ENCODE measurements at places on chromosomes 5 and 9.

GRCh38 chr5:178086266-178086665 lies 27.1 kb upstream of the N4BP3 start:
- DNase-seq, result no peak

DNA sequence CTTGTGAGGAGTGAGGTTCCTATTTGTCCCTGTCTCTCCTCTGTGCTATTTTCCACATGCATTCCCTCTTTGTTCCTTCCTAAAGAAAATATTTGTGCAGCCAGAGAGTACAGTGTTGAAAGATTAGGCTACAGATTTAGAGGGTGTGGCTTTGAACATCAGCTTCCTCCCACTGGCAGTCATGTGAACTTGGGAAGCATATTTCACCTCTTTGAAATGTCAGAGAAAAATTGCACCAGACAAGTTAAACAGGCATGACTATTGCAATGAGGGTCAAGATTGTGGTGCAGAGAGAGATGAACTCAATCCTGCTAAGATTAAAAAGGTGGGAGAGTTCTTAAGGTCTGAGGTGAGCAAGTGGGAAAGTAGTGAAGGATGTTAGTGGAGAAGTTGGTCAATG lies 641.0 kb downstream of the DNAH5 start:
- no peak for DNase-seq

GRCh38 chr5:101687349-101687985 lies 608.6 kb downstream of the SLCO4C1 start:
- DNase-seq, result no peak

- no peak for DNase-seq
These were observed 59.0 kb downstream of the PTCH1 start for GRCh38 chr9:95457769-95458168.

- no peak for DNase-seq
These were observed 23.9 kb upstream of the LAMC3 start for GRCh38 chr9:130985029-130985428.

- peak; percentile 3 for DNase-seq
These were observed 9.9 kb downstream of the LEAP2 start for GRCh38 chr5:132883261-132883834.

GRCh38 chr5:65800775-65801174 lies 78.8 kb downstream of the NLN start:
- no peak for DNase-seq

DNA sequence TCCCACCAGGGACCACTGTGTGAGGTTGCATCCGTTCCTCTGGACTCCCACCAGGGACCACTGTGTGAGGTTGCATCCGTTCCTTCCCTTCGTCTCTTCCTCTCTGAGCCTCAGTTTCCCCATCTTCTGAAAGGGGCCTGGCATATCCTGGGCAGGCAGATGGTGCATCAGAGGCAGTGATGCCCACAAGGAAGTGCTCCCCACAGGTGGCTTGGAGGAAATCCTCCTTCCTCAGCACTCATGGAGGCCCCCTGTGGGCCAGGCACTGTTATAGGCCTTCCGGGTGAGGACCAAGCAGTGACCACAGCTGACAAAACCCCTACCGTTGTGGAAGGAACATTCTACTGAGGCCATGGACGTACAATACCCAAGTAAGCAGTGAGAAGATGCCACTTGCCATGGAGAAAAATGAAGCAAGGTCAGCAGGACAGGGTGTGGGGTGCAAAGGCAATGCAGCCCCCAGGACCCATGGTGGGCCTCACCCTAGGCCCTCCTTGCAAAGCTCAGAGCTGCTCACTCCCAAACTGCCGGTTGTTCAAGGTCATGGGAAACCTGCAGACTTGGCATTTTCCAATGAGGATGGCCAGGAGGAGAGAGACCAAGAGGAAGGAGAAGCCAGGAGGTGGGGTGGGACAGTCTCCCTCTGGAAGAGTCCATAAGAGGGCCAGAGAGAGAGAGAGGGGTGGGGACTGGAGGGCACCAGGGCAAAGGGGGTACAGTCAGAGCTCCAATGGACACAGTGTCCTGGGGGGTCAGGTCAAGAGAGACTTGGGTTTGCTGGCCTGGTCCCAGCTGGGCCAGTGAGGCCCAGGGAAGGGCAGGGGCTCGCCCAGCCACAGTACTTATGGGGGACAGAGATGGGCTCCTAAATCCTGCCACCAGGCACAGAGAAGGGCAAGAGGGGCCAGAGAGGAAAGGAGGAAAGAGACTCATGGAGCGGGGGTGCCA lies 51.1 kb downstream of the C9orf50 start:
- DNase-seq, result no peak

GRCh38 chr9:1273859-1274258 lies 223.7 kb downstream of the DMRT2 start:
- no peak for DNase-seq

GRCh38 chr5:147860641-147861025 lies 17.9 kb upstream of the SCGB3A2 start:
- DNase-seq, result no peak

- no peak for DNase-seq
These were observed 175.3 kb downstream of the ARL15 start for GRCh38 chr5:54135042-54135441.

GRCh38 chr9:111150181-111150580 lies 111.9 kb upstream of the LPAR1 start:
- DNase-seq, result no peak

- DNase-seq, result no peak
These were observed 112.2 kb downstream of the FOXD1 start for GRCh38 chr5:73336366-73336765.

DNA sequence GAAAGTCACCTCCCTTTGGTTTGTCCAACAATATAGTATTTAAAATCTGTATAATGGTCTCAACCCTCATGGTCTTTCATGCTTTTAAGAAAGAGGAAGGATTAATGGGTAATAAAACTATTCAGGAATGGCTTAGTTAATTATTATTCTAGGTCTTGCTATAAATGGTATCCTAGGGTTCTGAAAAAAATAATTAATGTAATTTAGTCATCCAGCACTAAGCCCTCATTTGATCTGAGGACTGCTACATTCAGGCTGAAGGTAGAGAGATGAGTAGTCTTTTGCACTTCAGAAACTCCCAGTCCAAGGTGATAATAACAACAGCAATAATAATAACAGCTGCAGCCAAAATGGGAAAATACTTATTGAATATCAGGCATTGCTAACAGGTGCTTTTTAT lies 2.6 kb downstream of the ANKRD55 start:
- DNase-seq, result no peak

DNA sequence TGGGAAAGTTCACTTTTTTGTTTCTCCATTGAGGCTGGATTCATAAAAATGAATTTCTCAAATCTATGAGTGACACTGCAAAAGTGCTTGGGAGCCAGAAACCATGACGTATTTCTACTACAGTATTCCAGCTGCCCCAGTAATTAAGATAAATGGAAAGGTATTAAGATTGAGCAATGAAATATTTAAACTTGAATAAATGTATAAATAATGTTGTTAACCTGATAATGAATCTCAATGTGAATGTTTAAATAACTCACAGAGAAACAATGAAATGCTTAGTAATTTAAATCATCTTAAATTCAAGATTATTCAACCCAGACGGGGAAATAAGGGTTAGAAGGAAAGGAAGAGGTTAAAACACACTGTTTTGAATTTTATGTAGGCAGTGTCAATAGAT lies 11.2 kb upstream of the SRP19 start:
- no peak for DNase-seq

DNA sequence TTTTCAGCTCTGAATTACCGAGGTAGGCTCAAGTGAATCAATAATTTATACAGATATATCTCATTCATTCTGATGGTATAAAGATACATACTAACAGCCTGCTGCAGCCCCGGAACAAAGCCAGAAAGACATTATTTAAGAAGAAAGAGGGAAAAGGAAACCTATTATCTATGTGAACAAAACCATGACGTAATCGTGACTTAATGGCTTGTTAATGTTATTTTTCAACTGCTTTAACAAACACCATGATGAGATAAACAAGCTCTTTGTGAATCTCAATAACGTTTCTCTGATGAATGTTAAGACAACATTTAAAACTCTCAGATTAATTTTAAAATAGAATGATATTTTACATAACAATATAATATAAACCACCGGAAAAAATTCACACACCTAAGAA lies 237.1 kb downstream of the SLF1 start:
- no peak for DNase-seq

- DNase-seq, result no peak
These were observed 3.5 kb downstream of the CRB2 start for GRCh38 chr9:123359546-123359945.

DNA sequence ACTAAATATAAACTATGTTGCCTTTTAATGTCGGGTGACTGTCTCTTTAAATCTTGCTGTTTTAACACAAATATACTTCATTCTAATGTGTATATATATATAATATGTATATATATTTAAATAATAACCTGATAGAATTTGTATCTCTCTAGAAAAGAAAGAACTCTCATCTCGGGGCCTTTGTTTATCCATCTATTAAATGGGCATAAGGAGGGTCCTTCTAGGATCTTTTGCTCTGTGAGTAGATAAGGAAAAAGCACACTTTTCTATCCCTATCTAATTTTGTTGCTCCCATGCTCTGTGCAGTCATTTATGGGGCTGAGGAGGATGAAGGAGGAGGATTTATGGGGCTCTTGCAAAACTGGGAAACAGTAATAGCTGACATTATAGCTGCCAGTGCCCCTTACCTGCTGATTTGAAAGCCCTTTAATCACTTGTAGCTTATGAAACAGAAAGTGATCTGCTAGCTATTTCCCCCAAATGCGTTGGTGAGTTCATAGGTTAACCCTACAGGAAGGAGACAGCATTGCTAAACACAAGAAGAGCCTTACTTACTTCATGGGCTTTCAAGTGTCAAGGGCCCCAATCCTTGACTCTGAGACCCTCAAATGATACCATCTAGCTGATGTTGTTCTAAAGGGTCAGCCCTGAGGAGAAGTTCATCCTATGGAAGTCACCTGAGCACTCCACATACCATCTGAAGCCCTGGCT lies 5.8 kb upstream of the PPARGC1B start:
- no peak for DNase-seq

GRCh38 chr5:118921866-118922265 lies 66.5 kb downstream of the DTWD2 start:
- DNase-seq, result no peak

- no peak for DNase-seq
These were observed 197.0 kb downstream of the TRPM3 start for GRCh38 chr9:70924380-70924779.

DNA sequence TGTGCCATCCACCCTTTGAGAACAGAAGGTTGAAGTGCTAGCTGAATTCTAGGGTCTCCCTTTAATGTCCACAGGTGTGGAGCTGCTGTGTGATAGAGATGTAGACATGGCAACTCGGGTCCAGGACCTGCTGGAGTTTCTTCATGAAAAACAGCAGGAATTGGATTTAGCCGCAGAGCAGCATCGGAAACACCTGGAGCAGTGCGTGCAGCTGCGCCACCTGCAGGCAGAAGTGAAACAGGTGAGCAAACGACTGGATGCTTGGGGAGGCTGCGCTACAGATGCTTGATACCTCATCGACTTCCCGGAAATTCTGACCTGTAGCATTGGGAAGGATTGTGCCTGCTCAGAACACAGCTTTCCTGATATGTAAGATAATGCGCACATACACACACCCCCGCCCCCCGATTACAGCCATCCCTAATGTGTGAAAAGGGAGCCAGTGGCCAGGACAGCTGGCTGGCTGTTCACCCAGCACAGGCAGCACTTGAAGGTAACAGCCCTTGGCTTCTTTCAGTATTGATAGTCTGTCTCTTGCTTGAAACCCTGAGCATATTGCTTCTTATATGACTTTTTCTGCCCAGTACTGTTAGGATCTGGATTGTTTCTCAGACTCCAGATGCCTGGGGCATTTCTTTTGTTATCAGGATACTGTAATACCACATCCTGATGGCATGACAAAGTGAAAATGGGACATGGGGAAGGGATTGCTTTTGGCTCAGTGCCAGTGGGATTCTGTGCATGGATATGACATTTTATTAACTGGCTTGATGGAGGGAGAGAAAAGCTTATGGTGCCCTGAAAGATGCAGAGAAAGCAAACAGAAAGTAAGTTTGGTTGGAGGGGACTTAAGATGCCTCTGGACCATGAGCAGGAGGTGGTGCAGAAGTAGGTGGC lies 216.8 kb upstream of the OTULINL start:
- DNase-seq, result peak; percentile 30

DNA sequence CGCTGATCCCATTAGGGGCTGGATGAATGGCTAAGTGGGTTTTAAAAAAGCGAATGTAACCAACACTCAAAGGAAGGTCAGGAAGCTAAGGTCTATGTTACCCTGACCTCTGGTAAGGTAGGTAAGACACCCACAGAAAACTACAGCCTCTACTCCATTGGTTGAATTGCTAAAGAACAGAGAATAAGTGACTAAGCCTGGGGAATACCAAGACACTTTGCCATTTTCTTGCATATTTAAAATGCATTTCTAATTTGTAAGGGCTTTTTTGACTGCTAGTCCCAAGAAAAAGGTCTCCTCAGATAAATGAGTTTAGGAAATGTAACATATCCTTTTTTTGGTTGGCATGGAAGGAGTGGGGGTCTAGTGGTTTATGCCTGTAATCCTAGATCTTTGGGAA lies 368.7 kb downstream of the BNC2 start:
- no peak for DNase-seq

- DNase-seq, result no peak
These were observed 196.2 kb downstream of the HSPA4 start for GRCh38 chr5:133247881-133248624.

DNA sequence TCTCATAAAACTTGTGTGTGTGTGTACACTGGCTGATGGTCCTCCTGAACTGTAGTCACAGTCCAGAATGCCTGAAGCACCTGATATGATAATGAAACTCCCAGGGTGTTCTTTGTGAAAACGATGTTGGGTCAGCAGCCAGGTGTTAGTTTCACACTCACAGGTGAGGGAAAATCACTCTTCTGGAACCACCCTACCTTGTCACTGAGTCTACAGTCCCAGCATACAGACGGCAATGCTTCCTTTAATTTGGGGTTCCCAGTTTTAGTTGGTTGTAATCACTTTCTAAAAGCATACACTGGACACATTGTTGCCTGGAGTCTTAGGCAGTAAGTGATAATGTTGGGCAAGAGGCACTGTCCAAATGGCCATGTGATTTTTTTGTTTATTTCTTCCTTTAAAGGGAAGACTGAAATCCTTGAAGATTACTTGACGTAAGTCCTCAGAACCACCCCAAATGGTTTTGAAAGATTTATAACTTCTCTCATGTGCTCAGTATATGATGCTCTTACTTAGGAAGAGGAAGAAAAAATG lies 18.2 kb upstream of the MGAT1 start:
- DNase-seq, result no peak

- no peak for DNase-seq
These were observed 11.9 kb downstream of the TMC1 start for GRCh38 chr9:72533322-72533721.

GRCh38 chr9:15873573-15874177 lies 320.8 kb downstream of the CCDC171 start:
- DNase-seq, result no peak

GRCh38 chr9:37943345-37944265 lies 39.7 kb upstream of the SLC25A51 start:
- DNase-seq, result no peak

GRCh38 chr9:96107436-96107835 lies 194.5 kb downstream of the HSD17B3 start:
- no peak for DNase-seq

- DNase-seq, result no peak
These were observed 47.6 kb downstream of the KLHL3 start for GRCh38 chr5:137688210-137688840.

All from T-helper 2 cell (primary cell).